ENCODE measurements at places on chromosomes 5 and 9. TPM values are rescaled to one million over a fixed set of nuclear protein-coding genes. Genes with fewer than 3 reads are reported as not detected.

The SARDH gene
- total RNA-seq: 1.7 TPM

GRCh38 chr5:60550311-60550710, 149.7 kb downstream of the DEPDC1B start:
- no peak overlapping the region for H3K27ac ChIP-seq
- no peak for DNase-seq
- no peaks in the 10 kb centered on the region for H3K4me1 ChIP-seq
- no peaks in the 10 kb centered on the region for H3K27me3 ChIP-seq
- no peak overlapping the region for H3K4me3 ChIP-seq
- no peaks in the 10 kb centered on the region for H3K36me3 ChIP-seq

The FIBCD1 gene
- total RNA-seq: 0.24 TPM

DNA sequence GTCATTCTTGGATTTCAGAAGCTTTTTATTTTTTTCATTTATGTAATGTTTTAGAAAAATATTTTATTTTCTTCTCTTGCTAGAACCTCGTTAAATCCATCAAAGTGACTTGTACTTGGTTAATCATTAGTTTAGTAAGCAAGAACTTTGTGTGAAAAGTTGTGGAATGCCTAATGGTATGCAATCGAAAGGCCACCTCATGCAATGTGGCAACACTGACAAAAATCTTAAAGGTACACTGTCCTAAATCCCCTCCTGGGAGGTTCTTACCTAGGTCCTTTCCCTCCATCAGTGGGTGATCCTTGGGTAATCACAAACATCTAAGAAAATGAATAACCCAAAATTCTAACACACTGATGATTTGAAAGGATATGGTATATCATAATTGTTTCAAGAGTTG, 304.2 kb downstream of the DNAH5 start:
- no peak overlapping the region for H3K4me3 ChIP-seq
- H3K27me3 ChIP-seq: no peaks in the 10 kb centered on the region
- no peaks in the 10 kb centered on the region for H3K36me3 ChIP-seq
- no peak for DNase-seq
- H3K27ac ChIP-seq: no peak overlapping the region

The C9orf153 gene
- total RNA-seq: 0.54 TPM

The SPINK6 gene
- total RNA-seq: not detected

GRCh38 chr5:111997711-111998110, 240.7 kb upstream of the NREP start:
- DNase-seq: no peak
- H3K36me3 ChIP-seq: no peaks in the 10 kb centered on the region
- no peak overlapping the region for H3K27ac ChIP-seq
- no peaks in the 10 kb centered on the region for H3K27me3 ChIP-seq
- no peaks in the 10 kb centered on the region for H3K4me1 ChIP-seq
- no peak overlapping the region for H3K4me3 ChIP-seq

The SLC6A19 gene
- not detected for total RNA-seq

The PHF24 gene
- 0.07 TPM for total RNA-seq
